Mesothelial cell of epicardium (in vitro differentiated cells): ENCODE measurements at places on chromosomes 16 and 17.

GRCh38 chr16:3305109-3306068 is at the start of the genes TIGD7 and ZNF75A:
Gene TIGD7, minus strand, starts transcription at chr16:3305430. Its CDS starts 4,816 bp downstream, at chr16:3300614.
Gene ZNF75A, plus strand, starts transcription at chr16:3305497. Its CDS starts 2,932 bp downstream, at chr16:3308429.
- DNase-seq = peak; percentile 79

DNA sequence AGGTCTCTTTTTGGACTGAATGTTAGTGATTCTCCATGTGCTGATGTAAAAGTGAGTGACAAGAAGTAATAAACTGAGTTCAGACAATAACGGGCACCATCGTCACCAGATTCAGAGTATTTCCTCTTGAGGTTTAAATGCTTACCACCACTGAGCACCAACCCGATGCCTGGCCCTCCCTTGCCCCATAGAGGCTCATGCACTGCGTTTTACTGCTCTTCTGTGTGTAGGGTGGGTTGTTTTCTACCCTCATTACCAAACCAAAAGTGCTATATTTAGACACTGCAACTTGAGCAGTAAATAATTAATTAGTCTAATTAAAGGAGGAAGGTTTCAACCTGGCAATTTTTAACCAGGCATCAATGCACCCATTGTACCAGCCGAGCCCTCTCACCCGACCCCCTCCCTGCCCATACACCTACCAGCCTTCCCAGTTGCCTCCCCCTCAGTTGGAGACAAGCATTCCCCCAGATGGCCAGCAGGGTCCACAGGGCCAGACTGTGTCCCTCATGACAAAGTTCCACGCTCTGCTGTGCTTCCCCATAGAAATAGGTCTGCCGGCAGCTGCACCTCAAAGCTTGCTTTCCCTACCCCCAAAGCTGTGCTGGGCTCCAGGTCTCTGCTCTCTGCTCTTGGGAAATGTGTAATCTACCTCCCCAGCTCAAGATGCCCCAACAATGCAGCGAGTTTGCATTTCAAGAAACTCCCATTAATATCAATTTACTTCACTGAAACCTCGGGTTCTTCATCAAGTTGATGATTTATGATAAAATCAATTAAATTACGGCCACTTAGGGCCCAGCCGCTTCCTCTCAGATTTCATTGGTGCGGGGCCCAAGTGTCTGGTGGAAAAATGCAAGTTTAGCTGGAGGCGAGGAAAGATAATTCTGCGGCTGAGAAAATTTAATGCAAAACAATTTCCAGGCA is 16.0 kb downstream of the HOXB4 start:
- DNase-seq = no peak

- DNase-seq = peak; percentile 7
These were observed 278.9 kb upstream of the FOXF1 start for GRCh38 chr16:86231321-86231995.

- DNase-seq = no peak
These were observed 59.0 kb downstream of the ACSM2A start for GRCh38 chr16:20510323-20510722.

DNA sequence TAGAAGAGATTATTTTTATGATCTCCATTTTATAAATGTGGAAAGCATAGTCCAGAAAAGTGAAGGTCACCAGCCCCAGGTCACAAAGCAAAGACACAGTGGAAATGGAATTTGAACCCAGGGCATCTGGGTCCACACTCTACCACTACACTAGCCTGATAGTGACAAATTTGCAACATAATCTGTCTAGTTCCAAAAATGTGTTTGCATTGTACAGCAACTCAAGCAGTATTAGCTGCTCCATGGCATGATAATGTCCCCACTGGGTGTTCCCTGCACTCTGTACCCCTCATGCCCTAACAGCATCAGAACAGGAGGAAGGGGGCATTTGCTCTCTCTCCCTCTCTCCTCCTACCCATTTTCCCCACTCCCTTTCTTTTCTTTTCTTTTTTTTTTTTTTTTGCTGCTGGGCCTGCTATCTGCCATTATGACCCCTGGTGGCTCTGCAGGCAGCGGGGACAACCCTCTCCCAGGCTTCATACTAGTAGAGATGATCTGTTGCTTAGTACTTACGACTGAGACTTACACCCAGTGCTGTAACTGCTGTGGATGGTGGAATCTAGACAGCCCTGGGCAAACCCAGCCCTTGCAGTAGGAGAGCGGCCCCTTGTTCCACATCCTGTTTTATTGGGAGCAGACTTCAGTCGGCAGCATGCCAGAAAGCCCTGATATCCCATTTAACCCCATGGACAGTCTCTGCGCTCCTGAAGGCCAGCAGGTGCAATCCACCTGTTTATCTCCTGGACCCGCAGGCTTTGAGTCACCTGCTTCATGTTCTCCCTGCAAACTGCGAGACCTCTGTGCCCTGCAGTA is 306.3 kb downstream of the SOX9 start:
- no peak for DNase-seq

DNA sequence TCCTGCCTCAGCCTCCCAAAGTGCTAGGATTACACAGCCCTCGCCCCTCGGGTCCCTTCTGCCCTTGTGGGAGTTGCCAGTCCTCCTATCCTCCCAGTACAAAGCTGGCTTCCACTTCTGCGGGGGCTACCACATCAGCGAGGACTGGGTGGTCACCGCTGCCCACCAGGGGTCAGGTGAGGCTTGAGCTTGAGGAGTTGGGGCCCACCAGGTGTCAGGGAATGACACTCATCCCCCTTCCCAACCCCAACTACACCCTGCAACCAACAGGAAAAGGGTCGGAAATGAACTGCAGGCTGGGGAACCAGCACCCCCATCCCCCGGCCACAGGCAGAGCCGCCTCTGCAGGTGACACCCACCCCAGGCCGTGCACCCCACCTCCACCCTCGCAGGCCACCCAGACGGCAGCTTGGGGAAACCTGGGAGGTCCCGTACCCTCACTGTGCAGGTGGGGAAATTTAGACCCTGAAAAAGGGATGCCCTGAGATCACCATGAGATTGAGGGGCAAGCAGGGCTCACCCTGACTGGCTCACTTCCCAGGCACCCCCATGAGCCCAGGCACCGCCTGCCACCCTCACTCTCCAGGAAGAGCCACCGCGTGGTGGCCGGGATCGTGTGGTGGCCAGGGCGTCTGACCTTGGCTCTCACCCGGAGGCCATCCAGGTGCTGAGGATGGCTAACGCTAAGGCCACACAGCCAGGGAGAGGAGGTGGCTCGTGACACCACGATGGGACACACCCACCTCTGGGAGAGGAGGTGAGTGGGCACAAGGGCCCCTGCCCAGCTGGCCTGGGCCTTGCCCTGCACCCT is 8.0 kb downstream of the CTRB1 start:
- DNase-seq = no peak

DNA sequence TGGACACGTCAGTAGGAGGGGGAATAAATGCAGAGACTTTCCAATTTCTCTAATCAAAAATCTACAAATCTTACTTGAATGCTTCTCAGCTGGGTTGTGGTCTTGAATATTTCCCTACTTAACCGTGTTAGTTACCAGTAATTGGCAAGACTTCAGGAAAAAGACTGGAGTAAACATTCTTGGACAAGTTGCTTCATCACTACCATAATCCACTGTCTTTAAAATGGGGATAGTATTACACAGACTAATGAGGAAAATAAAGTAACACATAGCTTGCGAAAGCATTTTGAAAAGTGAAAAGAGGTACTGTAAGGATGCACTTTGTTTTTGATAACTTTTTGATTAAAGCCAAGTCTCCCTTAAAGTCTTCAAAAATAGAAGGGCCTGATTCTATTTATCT is 18.4 kb downstream of the MYH1 start:
- no peak for DNase-seq

DNA sequence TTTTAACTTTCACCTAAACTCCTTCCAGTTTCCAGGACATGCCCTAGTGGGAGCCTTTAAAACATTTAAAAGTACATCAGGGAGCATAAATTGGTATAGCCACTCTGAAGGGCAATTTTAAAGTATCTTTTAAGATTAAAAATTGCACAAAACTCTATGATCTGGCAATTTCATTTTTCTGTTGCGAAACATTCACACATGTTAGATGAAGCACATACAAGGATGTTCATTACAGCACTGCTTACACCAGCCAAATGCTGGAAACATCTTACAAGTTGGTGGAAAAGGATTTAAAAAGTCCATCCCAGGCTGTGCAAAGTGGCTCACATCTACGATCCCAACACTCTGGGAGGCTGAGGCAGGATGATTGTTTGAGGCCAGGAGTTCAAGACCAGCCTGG is 26.4 kb upstream of the LONP2 start:
- no peak for DNase-seq

- no peak for DNase-seq
These were observed 32.7 kb downstream of the RBBP6 start for GRCh38 chr16:24572069-24572468.
